Left hindlimb (tissue), 1 donor: ENCODE measurements at places on chromosomes 4 and X.

GRCh38 chrX:9318766-9319165 lies 146.1 kb upstream of the TBL1X start:
- DNase-seq: no peak

- no peak for DNase-seq
Measured at GRCh38 chr4:40401631-40402030, 66.5 kb downstream of the CHRNA9 start.

GRCh38 chr4:15400981-15401671 lies 26.7 kb upstream of the C1QTNF7 start:
- DNase-seq: peak; percentile 53

GRCh38 chrX:40086569-40087335 lies 11.0 kb downstream of the BCOR start:
- peak; percentile 55 for DNase-seq

DNA sequence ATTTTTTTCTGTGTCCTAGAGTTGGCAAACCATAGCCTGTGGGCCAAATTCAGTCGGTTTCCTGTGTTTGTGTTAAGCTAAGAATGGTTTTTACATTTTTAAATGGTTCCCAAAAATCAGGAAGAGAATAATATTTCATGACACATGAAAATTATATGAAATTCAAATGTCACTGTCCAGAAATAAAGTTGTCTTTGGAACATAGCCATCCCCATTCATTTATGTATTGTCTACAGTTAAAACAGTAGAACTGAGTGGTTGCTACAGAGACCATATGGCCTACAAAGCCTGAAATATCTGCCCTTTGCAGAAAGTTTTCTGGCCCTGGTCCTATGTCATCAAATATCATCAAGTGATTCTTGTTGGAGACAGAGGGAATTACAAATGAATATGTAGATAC lies 15.5 kb downstream of the FRMPD4 start:
- no peak for DNase-seq

GRCh38 chr4:85522836-85523235 lies 47.9 kb downstream of the ARHGAP24 start:
- DNase-seq: no peak

DNA sequence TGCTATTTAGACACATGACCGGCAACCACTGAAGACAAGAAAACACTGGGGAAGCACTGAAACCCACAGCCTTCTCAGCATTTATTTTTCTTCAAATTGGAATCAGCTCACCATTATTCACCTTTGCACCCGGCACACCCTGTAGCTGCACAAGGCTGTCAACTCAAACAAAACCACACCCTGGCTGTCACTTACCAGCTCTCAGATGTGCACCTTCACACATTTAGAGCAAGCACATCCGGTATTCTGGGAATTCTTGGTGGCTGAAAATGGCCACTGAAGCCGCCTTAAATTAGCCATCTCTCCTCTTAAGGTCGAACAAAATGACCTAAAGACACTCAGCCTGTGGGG lies 5.9 kb downstream of the ZFYVE28 start:
- no peak for DNase-seq

- no peak for DNase-seq
Measured at GRCh38 chrX:143437439-143437838, 79.8 kb downstream of the SPANXN3 start.

GRCh38 chr4:132275583-132276121 lies 873.4 kb upstream of the PCDH10 start:
- DNase-seq: no peak

- DNase-seq: no peak
Measured at GRCh38 chrX:67654301-67654700, 110.5 kb downstream of the AR start.

- no peak for DNase-seq
Measured at GRCh38 chrX:48470833-48471118, 716 bp upstream of the SLC38A5 start.

DNA sequence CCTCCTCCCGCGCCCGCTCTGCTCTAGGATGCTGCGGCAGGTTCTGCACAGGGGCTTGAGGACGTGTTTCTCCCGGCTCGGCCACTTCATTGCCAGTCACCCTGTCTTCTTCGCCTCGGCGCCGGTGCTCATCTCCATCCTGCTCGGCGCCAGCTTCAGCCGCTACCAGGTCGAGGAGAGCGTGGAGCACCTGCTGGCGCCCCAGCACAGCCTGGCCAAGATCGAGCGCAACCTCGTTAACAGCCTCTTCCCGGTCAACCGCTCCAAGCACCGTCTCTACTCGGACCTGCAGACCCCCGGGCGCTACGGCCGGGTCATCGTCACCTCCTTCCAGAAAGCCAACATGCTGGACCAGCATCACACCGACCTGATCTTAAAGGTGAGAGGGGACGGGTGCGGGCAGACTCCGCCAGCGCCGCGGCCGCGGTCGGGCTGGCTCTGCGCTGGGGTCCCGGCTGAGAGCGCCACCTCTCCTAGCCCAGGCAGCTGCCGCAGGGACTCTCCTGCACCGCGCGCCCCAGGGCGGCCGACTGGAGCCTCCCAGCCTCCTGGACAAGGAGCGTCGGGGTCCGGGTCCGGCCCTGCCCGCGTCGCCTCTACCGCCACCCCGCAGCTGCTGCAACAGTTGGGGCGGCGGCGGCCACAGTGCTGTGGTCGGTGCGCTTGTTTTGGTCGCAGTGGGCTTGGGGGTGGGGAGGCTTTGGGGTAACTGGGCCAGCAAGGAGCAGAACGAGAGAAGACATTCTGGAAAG lies at the start of gene PTCHD1:
Gene PTCHD1 (plus strand): TSS at position 2 of the 752 bp plus-strand sequence. CDS start 27 bp downstream, at position 29.
- DNase-seq: no peak

DNA sequence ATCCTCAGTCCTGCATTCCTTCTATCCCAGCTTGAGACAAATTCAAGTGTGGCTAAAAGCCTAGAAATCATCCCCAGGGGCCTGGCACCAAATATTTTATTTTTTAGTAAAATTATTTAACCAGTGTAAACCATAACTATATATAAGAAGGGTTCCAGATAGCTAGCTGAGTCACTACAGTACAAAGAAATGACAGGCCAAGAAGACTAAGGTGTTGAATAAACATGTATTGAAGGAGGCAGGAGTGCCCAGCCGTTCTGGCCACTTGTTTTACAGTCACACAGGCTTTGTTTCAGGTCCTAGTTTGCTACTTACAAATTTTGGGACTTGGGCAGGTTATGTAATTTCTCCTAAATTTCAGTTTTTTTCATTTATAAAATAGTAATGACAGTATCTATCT lies 225.9 kb upstream of the PITX2 start:
- no peak for DNase-seq

- DNase-seq: no peak
Measured at GRCh38 chr4:158197194-158197776, 13.0 kb upstream of the TMEM144 start.

- DNase-seq: no peak
Measured at GRCh38 chr4:71593311-71593710, 190.6 kb downstream of the GC start.

DNA sequence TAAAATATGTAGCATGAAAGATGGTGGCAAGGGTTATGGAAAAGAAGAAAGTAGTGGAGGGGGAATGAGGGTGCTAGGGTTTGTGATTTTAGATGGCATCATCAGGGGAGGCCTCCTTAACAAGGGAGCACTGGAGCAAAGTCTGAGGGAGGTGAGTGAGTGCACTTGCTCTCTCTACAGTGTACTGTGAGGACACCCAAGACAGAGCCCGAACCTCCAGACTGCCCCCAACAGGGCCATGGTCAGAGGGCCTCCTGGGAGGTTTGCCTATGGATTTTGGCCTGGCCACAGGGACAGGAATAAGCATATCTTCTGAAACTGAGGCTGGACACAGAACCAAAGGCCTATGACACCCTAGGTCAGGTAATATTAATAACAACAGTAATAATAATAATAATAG lies 21.4 kb upstream of the PJA1 start:
- DNase-seq: no peak

DNA sequence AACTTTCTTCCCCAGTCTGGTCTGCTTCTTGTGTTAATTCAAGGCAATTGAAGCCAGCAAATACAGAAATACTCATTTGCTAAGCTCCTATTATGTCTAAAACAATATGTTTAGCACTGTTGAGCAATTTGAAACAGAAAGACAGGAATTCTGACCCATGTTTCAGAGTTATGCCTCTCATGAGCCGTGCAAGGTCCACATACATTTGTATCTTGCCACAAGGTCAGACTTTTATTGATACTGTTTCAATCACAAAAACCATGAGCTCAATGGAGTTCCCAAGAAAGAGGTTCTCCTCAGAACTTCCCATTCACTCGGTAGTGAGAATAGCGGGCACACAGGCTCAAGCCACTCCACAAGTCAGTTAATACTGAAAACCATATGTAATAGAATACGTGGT lies 47.6 kb upstream of the SPRY1 start:
- no peak for DNase-seq

- no peak for DNase-seq
Measured at GRCh38 chrX:25275159-25275558, 259.4 kb upstream of the ARX start.

DNA sequence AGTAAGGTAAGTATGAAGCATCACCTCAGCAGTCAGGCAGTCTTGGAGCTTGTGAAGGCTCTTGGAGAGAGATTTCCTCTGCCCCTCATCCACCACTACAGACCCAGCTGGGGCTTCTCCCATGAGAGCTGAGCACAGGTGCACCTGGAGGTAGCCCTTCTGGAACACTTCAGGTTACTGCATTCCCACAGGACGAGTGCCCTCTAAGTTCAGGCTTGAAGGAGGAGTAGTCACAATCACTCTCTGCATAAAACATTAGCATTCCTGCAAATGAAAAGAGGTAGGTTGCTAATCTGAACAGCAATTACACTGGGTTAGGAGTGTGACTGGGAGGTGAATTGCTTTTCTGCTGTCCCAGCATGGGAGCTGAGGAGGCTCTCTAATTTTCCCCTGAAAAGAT lies 308.8 kb downstream of the TEX13C start:
- no peak for DNase-seq

- DNase-seq: no peak
Measured at GRCh38 chr4:40987151-40987550, 227.2 kb downstream of the APBB2 start.

GRCh38 chr4:73068491-73069337 lies 802 bp downstream of the COX18 start:
- no peak for DNase-seq
